ENCODE measurements at places on chromosomes 4 and X.

GRCh38 chr4:9916346-9916745, 105.0 kb downstream of the SLC2A9 start:
- no peak for DNase-seq

GRCh38 chrX:55057675-55058249, 17.1 kb upstream of the PAGE2B start:
- DNase-seq = peak; percentile 11

GRCh38 chrX:9318766-9319165, 146.1 kb upstream of the TBL1X start:
- DNase-seq = no peak

- DNase-seq = no peak
Measured at GRCh38 chr4:146214238-146214637, at the start of gene REELD1. Gene REELD1 (plus strand): TSS chr4:146214538. CDS start chr4:146216953, 2,415 bp downstream.

- DNase-seq = no peak
Measured at GRCh38 chrX:72079607-72080006, 52.1 kb downstream of the RTL5 start.

DNA sequence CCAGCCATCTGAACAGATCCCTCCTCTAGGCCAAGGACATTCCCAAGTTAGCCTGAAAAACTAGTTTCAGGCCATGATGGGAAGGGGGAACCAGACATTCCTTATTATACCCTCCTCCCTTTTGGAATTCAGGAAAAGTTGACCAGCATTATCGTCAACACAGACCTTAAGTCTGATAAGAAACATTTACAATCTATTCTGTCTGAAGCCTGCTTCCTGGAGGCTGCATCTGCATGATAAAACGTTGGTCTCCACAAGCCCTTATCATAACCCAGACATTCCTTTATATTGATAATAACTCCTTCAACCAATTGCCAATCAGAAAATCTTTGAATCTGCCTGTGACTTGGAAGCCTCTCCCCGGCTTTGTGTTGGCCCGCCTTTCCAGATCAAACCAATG, 44.3 kb downstream of the EFHC2 start:
- DNase-seq = no peak

- DNase-seq = no peak
Measured at GRCh38 chrX:115553171-115553570, 7.8 kb upstream of the PLS3 start.

GRCh38 chr4:48445704-48446103, 37.4 kb upstream of the SLC10A4 start:
- DNase-seq = no peak

- no peak for DNase-seq
Measured at GRCh38 chr4:71269233-71269632, 69.6 kb upstream of the SLC4A4 start.

DNA sequence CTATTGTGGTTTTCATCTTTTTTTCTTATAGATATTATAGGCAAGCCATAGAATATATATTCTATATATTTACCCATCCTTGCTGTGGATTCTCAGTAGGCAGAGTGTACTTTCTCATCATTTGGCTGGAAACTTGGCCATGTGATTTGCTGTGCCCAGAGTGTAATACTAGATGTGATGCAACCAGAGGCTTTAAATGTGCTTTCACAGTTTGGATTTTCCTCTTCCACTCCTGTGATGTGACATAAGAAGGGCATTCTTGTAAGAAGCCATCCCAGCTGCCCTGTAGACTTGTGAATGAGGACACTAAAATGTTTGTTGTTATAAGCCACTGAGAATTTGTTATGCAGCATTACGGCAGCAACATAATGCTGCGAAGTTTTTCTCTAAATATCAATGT, 10.4 kb upstream of the HPGDS start:
- no peak for DNase-seq

GRCh38 chr4:35124106-35124505, 1120.2 kb downstream of the ARAP2 start:
- no peak for DNase-seq

DNA sequence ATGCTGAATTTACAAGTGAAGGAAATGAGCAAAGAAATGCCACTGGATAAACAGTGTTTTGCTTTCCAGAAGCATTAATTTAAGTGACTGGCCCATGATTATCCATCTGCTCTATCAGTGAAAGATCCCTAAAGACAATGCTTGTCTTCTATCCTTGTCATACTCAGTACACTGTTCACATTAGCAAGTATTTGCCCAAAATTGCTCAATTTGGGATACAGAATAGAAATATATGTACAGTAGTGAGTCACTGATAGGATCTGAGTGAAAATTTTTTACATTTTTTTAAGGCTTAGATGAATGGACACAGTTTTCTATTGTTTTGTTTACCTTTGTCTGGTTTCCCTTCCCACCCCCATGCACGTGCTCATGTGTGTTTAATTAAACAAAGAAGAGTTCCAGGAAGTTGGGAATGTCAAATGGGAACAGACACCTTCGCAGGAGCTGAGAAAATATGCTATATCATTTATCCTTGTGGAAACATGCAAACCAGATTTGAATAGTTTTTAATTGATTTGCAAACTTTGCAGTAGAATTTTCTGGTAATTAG, 656.3 kb downstream of the RPA4 start:
- DNase-seq = no peak

- DNase-seq = no peak
Measured at GRCh38 chr4:84215217-84215616, 283.9 kb downstream of the NKX6-1 start.

DNA sequence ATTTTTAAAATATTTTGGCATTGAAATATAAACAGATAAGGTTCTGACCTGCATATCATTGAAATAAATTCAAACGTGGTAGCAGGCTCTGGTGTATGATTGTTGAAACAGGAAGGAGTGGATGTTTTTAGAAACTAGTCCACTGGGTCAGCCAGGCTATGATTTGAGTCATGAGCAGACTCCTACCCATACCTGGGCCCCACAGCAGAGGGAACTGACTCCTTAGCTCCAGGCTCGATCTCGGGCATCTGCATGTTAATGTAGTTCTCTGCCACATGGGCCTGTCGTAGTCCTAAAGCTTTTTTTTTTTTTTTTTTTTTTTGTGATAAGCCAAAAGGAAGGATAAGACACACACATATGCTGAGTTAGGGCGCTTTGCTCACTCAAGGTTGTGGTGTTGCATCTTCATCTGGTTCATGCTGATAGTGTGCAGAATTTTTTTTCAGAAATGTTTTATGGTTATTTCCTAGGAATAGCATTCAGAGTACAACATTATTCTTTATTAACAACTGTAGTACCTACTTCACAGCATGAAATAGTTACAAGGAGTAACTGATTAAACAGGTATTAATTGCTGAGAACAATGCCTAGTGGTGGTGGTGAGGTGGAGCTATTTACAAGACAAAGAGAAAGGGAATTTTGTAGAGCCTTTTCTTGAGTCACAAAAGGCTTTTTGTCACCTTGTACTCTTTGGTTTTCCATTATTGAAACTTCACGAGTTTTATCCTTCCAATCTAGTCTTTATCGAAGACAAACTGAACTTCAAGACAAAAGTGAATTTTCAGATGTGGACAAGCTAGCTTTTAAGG, 27.3 kb downstream of the OFD1 start:
- no peak for DNase-seq

GRCh38 chr4:123623611-123624010, 227.0 kb downstream of the SPRY1 start:
- no peak for DNase-seq

GRCh38 chr4:31370866-31371465, 650.8 kb downstream of the PCDH7 start:
- no peak for DNase-seq

DNA sequence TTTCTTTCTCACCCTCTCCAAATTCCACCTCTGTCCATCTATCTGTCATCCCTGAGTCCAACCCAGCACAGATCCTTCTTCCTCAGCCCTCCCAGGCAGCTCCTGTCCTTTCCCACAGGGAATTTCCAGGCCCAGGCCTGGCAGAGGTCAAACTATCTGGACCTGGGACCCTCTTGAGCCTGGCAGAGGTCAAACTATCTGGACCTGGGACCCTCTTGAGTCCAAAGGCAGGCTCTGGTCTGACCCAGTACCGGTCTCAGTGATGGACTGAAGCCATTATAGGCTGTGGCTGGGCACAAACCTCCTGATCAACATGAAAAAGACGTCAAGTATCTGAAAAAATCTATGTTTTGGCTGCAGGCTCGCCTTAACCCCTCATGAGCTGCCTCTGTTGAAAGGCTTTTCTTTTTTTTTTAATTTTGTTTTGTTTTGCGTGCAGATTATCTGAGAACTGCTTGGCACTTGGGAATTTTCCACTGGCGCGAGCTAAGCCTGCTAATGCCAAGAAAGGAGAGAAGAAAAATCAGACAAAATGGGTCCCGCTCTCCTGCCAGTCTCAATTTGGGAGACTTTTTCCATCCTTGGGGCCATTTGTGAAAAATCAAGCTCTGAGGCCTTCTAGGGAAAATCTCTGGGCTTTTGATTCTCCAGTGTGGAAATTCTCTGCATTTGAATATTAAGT, 31.2 kb downstream of the MSX1 start:
- DNase-seq = no peak

- DNase-seq = no peak
Measured at GRCh38 chr4:112968451-112969159, 80.8 kb upstream of the ANK2 start.

DNA sequence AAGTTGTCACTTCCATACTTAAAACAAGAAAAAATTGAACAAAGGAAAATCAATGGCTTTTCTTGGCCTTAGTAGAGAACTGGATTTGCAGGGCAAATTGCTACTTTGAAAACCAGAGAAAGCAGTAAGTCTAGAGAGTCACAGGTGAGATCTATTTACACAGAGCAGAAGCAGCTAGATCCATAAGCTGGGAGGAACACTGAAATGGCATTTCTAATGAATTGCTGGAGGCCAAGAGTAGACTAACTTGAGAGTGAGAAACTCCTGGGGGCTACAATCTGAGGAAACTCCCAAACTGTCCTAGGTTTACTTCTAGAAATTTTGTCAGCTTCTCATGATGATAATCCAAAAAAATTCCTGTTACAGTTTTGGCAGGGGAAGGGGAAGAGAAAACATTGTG, 133.3 kb downstream of the SPCS3 start:
- DNase-seq = no peak

- DNase-seq = no peak
Measured at GRCh38 chrX:148629434-148629833, 129.0 kb downstream of the AFF2 start.

- no peak for DNase-seq
Measured at GRCh38 chr4:10013722-10014121, 7.6 kb downstream of the SLC2A9 start.

- DNase-seq = no peak
Measured at GRCh38 chr4:53854991-53855568, 209.3 kb downstream of the CHIC2 start.

- no peak for DNase-seq
Measured at GRCh38 chr4:70895405-70895804, 6.8 kb upstream of the MOB1B start.

- DNase-seq = no peak
Measured at GRCh38 chrX:79089896-79090584, 54.4 kb upstream of the GPR174 start.

DNA sequence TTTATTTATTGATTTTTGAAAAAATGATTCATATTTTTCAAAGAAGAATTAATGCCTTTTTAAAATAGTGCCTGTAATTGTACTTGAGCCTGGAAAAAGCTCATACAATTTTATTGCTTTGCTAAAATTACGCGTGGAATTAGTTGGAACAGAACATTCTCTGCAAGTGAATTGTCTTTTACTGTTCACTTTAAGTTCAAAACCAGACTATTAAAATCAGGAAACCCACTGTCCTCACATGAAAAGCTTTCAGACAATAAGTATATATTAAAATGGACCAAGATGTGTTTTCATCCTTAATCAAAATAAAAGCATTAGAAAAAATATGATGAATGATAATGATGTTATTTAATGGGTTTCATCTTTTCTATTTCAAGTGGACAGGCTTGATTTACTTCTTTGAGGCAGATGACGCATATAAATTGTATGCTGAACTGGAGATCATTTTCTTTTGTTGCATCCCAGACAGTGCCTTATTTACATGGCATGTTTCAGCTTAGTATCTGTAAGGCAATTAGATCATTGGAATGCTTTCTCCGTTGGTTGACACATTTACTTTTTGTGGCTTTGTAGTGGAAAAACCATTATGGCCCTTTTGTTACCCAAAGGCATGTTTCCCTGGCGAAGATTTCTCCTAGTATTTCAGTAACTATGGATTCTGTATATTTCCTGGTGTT, 299.0 kb upstream of the MAGEC2 start:
- no peak for DNase-seq

- no peak for DNase-seq
Measured at GRCh38 chr4:74754218-74754617, 40.1 kb downstream of the BTC start.

DNA sequence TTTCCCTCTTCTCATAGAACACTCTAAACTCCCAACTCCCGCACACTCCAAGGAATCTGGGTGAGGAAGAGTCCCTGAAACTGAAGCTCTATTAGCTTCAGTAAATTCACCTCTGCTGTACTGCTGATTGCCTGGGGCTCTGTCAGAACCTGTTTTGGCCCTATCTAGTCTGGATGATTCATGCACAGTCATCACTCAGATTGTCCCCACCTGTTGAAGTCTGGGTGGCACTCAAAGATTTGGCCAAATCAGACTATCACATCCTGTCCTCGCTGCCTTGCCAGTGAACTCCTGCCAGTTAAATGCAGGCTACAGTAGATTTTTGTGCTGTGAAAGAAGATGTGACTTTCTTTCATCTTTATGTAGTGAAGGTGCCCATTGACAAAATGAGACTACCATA, 63.5 kb upstream of the EMCN start:
- no peak for DNase-seq

DNA sequence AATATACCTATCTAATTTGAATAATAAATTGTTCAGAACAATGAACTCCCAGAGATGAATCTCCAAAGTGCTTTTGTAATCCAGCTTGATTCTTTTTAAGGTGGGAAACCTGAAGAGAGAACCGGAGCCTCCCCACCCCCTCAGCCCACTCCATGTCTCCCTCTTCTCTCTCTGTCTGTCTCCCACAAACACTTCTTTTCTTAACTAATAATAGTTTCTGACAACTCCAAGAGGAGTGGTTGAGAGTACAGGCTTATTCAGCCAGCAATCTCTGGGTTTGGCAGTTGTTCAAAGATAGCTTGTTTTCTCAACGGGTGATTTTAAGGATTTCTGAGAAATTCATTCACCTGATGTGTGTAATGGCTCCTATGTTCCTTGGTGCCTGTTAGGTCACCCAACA, 23.4 kb downstream of the PPP4R3C start:
- no peak for DNase-seq

- DNase-seq = no peak
Measured at GRCh38 chr4:176292920-176293319, 23.9 kb upstream of the ASB5 start.

Measured in stimulated activated CD4-positive, alpha-beta T cell treated with anti-CD3 and anti-CD28 coated beads, Interleukin-4, amount 100 ng/mL, for 4 hours (primary cell).